HEK293T (cell line): ENCODE measurements at places on chromosomes 11 and 22.

- no peak for DNase-seq
Measured at GRCh38 chr11:67562963-67563704, 20.5 kb upstream of the GSTP1 start.

DNA sequence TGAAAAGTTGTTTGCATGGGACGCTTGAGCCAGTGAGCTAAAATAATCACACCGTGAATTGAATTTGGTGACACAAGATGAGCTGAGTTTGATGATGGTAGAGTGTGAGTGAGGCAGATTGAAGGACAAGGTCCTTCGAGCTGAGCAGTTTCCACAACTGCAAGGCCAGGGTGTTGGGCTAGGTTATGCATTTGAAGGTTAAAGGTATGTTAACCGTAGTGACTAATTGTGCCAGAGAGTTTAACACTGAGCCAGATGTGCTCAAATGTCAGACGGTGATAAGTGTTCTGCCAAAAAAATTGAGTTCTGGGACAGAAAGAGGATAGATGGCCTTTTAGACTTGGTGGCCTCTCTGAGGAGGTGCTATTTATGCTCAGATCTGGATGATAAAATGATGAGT lies 89.5 kb downstream of the FAM83F start:
- no peak for DNase-seq

DNA sequence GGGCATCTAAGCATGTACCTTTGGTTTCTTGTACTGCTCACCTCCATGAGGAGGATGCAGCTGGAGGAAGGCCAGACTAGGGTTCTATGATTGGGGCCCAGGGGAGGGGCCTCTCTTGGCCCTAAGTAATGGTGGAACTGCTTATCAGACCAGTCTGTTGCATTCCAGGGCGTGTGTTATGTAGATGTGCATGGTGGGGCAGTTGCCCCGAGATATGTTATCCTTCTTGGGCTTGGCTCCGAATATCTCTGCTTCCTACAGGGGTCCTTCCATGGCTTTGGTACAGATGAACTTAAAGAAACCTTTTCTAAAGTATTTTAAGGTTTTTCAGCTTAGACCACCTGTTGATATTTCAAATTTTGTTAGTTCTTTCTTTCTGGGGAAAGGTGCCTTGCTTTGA lies 126.0 kb downstream of the SWAP70 start:
- no peak for DNase-seq

DNA sequence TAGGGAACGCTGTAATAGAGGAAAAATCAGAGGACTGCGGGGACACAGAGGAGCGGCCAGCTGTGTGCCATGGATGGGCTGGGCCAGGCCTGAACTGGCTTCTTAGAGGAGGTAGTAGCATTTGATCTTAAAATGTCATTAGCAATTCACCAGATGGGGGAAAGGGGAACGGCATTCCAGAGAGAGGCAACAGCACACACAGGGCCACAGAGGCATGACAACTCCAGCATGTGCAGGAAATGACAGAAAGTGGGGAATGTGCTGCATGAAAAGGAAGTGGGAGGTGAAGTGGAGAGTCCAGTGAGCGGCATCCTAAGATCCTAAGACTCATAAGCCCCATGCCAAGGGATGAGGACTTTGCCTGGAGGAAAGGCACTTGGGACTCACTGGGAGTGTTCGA lies 69.0 kb downstream of the UBASH3B start:
- no peak for DNase-seq
